ENCODE measurements at places on chromosomes 3 and 15.
A peak's percentile ranks its signal among the peaks of the same experiment; 100 is the strongest.

- DNase-seq: peak; percentile 90
Measured at GRCh38 chr15:100341750-100342560, at the start of gene ADAMTS17. Gene ADAMTS17 (minus strand): TSS chr15:100341975. CDS start chr15:100341899, 76 bp downstream.

- no peak for DNase-seq
Measured at GRCh38 chr3:82088749-82089148, 327.3 kb upstream of the GBE1 start.

GRCh38 chr3:43879166-43879565, 188.4 kb downstream of the ABHD5 start:
- peak; percentile 22 for DNase-seq

DNA sequence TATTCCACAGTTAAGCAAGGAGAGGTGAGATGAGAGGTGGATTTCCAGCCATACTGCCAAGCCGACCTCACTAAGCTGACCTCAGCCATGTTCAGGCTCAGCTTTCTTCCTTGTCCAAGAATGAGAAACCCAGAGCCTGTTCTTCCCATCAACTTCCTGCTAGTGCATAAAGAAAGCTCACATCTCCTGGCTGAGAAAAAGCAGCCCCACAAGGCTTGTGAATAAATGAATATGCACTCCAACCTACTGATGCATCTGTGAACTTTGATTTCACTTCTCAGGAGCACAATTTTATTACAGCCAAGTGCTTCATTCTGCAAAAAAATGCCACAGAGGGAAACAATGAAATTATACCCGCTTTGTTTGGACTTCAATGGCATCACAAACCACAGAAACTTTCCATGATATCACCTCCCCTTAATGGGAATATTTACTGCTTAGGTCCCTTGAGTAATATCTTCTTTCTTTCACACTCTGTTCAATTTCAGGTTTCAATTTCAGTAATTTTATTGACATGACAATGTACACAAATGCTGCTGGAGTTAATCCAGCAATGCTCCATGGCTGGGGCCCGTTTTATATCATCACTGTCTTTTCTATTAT, 437.0 kb upstream of the PPP2R3A start:
- DNase-seq: no peak

- peak; percentile 37 for DNase-seq
Measured at GRCh38 chr3:152097770-152098169, 171.0 kb upstream of the MBNL1 start.

DNA sequence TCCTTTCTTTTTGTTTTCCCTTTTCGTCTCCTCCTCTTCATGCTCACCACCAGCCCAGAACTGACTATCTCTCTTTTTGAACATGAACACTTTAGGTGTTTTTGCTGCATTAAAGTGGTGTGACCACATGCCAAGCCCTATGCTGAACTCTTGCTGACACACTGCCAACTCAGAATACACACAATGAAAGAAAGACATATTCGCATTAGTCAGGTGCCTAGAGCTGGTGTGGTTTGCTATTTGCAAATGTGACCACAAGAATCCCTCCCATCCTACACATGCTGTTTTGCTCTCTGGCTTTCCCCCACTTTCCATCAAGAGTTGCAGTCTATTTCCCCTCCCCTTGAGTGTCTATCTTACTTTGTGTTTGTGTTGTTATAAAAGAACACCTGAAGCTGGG, 967.8 kb upstream of the CFAP20DC start:
- peak; percentile 14 for DNase-seq

GRCh38 chr15:39031596-39031995, 467.0 kb upstream of the RASGRP1 start:
- no peak for DNase-seq

DNA sequence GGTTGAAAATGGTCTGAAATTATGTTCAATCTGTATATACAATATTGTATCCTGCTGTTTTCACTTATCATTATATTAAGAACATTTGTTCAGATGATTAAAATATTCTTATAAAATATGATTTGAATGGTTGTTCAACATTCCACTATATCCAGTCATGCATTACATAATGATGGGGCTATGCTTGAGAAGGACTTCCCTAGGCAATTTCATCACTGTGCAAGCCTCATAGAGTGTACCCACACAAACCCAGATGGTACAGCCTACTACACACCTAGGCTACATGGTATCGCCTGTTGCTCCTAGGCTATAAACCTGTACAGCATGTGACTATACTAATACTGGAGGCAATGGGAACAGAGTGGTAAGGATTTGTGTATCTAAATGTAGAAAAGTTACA, 30.5 kb downstream of the SLC7A14 start:
- peak; percentile 83 for DNase-seq

DNA sequence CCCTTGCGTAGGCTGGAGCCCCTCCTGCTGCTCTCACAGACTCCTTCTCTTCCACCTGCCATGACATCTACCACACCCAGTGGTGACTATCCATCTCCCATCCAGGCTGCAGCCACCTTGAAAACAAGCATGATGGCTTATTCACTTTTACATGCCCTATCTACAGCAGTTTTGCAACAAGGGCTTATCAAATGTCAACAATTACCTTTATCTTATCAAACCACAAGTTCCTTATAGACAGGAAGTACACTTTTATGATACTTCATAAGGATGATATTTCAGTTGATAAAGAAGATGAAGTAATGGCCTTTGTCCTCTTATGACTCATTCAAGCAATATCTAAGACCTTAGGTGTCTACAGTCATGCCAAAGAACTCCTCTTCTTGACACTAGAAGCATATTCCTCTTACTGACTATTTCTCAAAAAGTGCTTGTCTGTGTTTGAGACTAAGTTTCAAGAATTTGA, 125.3 kb upstream of the SPRED1 start:
- DNase-seq: peak; percentile 52

DNA sequence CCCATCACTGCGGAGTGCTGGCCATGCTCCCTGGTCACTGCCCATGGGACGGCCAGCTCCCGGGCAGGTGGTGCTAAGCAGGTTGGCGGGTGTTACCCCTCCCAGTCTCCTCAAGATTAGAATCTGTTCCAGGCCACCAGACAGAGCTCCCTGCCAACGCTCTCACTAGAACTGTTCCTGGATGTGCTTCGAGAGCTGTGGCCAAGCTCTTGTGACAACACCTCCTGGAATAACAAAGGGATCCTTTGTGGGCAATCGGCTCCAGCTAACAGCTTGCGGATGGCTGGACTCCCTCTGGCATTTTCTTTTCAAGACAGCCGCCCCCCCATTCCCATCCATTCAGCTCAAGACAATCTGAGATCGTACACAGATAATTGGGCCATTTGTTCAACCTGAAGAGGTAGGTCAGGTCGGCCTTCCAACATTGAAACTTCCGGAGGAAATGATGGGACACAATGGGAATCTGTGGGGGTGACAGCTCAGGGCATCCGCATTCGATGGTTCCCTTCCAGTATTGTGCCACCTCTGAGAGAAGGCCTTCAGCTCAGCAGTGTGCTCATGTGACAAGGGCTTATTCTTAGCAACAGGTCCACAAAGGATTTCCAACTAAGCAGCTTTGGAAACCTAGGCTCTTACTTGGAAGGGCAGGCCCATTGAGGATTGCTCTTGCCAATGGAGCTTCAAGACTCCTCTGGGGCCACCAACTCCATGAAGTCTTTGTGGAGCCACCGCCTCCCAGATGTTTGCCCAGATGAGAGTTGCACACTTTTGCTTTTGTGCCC, 11.6 kb upstream of the EPHB3 start:
- DNase-seq: no peak
